ENCODE measurements at places on chromosomes 7 and 10.

- DNase-seq = no peak
Observed at GRCh38 chr7:20596653-20597052, 18.8 kb upstream of the ABCB5 start.

GRCh38 chr10:17528306-17528862 is 74.0 kb upstream of the ST8SIA6 start:
- no peak for DNase-seq

DNA sequence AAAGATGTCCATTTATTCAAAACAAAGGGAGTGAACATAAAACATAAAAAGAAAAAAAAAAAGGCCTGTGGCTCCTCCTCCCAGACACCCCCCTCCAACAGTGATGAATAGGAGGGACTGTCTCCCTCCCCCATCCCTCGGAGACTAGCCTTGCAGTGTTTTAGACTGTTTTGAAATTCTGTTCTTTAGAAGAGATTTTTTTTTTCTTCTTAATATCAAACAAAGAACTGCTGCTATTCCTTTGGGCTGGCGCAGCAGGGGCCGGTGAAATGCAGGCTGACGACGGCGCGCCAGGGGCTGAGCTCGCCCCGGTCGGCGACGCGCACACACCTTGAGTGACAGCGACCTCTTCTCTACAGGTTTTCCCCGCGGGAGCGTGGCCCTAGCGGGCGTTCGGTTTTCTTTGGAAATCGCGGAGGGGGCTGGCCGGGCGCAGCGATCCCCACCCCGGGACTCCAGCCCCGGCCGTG is at the start of gene LANCL2:
Gene LANCL2, plus strand, starts transcription at position 133 of the 470 bp plus-strand sequence. CDS start 689 bp downstream, outside the sequence.
- DNase-seq = no peak

GRCh38 chr7:56007891-56008290 is 43.4 kb downstream of the PSPH start:
- DNase-seq = no peak

DNA sequence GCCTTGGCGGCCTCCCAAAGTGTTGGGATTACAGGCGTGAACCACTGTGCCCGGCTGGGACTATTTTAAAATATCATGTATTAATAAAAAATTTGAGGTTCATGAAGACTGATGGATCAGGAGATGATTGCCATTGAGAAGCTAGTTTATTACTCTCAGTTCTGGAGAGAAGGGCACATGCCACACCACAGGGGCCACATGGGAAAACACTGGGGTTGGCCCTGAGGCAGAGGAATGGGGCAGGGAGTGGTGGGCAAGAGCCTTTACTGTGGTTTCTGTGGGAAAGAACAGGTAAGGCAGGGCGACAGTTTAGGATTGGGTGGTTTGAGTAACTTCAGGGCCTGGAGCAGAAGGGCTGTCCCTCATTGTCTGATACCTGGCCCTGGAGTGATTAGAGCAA is 6.8 kb upstream of the TBRG4 start:
- no peak for DNase-seq

- no peak for DNase-seq
Observed at GRCh38 chr7:117950601-117951260, 77.5 kb upstream of the CTTNBP2 start.

DNA sequence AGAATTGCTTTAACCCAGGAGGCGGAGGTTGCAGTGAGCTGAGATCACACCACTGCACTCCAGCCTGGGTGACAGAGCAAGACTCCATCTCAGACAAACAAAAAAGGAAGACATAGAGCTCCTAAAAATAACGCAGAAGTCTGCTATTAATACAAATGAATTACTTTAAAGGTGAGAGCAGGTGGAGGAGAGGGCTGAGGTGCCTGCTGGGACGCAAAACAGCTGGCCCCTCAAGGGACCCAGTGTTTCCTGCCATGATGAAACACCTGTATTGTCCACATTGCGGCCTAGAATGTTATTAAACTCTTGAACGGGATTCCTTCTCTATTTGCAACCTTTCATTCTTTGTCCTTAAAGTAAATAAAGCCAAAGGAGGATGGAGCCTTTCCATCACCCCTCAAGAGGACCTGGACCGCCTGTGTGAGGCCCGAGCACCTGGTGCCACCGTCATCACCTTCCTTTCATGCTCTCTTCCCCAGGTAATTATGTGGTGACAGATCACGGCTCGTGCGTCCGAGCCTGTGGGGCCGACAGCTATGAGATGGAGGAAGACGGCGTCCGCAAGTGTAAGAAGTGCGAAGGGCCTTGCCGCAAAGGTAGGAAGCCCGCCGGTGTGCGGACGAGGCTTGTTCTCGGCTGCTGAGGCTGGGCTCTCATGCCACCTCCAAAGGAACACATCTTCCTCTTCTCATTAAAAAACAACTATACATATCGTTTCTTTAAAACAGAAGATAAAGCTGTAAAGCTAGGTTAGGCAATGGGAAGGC is 136.7 kb downstream of the EGFR start:
- DNase-seq = no peak

DNA sequence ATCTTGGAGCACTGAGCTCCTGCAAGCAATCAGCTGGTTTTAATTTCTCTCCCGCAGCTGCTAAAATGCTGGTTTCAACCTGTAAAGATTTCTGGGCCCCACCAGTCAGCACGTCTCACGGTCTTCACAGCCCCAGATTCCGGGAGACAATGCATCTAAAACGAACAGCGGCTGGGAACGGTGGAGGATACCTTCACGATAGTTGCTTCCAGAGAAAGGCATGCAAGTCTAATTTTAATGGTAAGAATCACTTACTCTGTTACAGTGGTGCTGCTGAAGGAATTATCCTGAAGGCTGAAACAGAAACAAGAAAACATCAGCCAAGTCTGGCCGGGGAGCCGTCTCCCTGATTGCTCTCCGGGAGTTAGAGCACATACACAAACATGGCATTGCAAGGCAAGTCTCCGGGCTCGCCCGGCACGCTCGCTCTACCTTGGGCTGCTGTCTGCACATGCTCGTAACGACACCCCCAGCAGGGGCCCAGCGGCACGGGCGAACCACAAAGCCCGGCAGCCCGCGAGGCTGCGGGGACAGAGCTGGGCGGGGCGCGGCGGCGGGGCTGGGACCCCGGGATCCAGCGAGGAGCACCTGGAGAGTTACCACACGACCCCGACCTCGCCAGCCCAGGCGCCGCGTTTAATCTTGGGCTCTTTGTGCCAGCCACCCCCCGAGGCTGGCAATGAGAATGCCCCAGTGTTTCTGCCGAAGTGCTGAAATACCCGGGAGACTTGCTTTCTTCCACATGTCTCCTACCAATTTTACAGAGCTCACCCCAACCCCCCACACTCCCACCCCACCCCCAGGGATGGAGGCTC is at the start of gene FAM13C:
Gene FAM13C, minus strand, starts transcription at position 406 of the 815 bp plus-strand sequence. Its CDS starts 89 bp downstream, at position 317.
- peak; percentile 79 for DNase-seq

- no peak for DNase-seq
Observed at GRCh38 chr7:139075871-139076686, 33.4 kb downstream of the ZC3HAV1 start.

DNA sequence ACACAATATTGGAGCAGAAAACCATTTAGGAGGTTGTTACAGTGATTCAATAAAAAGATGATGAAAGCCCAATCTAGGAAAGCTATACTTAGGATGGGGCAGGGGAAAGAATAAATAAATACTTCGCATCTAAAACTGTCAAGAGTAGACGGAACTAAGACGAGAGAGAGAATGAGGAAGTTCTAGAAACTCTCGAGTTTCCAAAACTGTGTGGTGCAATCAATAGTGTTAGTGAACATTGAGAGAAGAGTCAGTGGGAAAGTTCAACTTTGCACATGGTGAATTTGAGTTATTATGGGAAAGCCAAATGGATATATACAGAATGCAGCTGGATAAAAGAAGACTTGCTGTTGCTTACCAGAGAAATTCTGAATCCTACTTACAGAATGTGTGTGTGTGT is 133.8 kb upstream of the MEOX2 start:
- no peak for DNase-seq

GRCh38 chr10:102538811-102539210 is 35.0 kb downstream of the SUFU start:
- DNase-seq = no peak

- DNase-seq = no peak
Observed at GRCh38 chr10:71075086-71075758, 137.1 kb upstream of the UNC5B start.

GRCh38 chr7:30140456-30140855 is 5.7 kb downstream of the MTURN start:
- no peak for DNase-seq

DNA sequence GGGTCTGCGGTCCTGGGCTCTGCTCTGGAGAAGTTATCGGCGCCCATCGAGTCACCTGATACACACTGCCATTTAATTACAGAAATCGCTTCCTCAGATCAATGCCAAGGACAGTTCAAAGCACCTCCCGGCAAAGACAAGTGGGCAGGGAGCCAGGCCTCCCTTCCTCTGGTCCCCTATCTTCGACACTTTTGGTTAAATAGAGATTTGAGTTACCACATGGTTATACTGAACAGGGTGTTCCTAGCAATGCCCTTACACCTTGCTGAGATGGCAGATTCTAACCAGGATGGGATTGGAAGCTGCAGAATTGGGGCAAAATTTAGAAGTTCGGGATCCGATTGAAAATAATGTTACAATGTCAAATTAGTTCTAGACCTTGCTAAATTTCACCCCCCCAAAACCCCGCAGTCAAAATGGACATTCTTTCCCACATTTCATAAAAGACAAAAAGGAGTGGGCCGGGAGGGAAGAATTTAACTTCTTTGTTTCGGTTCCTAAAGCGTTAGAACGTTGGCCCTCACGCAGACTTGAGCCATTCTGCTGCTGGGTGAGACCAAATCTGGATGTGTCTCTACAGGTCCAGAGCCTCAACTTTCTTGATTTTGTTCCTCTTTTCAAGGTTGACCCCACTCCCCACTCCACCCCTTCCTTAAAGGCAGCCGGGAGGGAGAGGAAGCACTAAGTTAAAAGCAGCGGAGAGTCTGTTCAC is 2.2 kb upstream of the DLX5 start:
- DNase-seq = no peak

DNA sequence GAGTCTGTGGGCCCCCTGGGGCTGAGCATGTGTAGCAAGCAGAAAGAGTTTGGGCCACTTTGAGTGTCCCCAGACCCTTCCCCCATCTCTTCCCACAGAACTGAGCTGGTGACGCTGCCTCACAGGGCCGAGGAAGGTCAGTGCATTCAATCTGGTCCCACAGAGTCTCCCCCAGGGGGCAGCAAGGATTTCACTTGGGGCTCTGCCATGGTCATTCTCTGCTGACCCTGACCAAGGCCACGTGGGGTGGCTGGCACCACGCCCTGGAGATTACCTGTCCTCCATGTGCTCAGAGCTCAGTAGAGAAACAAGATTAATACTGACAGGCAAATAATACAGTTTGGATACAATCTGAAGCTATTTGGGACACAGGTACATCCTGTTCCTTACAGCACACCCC is 30.2 kb downstream of the ADRA2A start:
- DNase-seq = no peak

DNA sequence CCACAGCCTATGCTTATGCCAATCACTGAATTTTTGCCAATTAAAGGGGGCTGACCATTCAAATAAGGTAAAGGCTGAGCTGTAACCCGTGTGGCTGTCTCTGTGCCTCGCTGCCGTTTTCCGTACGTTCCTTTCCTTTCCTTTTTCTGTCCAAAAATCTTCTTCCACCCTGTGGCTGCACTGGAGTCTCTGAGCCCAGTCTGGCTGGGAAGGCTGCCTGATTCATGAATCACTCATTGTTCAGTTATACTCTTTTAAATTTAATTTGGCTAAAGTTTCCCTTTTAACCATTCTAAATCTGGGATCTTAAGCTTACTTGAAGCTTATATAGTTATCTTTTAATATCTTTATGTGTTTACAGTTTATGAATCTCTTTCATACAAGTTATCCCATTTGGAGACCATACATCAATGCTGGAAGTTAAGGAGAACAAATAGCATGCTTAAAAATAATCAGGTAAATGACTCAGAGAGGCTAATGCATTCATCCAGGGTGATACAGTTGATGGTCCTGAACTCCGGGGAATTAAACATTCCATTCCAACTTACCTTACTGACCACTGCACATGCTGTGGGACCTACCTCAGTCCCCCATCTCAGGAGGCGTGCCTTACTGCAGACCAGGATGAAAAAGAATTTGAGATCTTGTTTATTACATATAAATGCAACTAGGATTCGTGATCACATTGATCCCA is 385.3 kb upstream of the ADARB2 start:
- no peak for DNase-seq

- no peak for DNase-seq
Observed at GRCh38 chr7:103622274-103622673, 176.3 kb upstream of the SLC26A5 start.

- no peak for DNase-seq
Observed at GRCh38 chr7:118184565-118184940, 589 bp downstream of the LSM8 start.

DNA sequence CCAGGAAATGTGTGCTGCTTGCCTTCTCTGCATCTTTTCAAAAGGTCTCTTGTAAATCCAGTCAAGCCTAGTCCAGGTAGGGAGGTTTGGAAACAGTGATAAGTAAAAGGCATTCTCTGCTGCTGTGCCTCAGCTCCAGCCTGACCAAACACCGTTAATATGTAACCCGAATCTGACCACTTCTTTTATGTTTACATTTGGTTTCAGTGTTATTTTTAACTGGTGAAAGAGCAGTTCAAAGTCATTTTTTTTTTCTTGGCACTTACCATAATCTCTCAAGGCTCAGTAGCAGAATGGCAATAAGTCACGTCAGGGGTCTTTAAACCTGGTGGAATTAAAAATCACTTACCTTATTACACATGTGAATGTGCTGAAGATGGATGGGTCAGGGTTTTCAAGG is 216.8 kb downstream of the PTEN start:
- no peak for DNase-seq

- no peak for DNase-seq
Observed at GRCh38 chr10:79494871-79495705, 17.2 kb upstream of the EIF5AL1 start.

DNA sequence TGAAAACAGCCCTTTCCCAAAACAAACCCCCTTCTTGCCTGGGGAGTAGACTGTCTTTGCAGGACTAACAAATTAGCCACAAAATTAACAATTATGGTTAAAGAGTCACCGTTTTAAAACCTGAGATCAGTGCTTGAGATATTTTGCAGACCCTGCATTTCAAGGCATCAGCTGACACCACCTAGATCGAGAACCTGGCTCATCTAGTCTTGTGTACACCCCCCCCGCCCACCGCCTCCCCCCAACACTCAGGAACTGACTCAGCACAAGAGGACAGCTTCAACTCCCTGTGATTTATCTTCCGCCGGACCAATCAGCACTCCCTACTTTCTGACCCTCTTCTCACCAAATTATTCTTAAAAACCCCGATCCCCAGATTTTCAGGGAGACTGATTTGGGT is 737.1 kb downstream of the PHTF2 start:
- DNase-seq = no peak

DNA sequence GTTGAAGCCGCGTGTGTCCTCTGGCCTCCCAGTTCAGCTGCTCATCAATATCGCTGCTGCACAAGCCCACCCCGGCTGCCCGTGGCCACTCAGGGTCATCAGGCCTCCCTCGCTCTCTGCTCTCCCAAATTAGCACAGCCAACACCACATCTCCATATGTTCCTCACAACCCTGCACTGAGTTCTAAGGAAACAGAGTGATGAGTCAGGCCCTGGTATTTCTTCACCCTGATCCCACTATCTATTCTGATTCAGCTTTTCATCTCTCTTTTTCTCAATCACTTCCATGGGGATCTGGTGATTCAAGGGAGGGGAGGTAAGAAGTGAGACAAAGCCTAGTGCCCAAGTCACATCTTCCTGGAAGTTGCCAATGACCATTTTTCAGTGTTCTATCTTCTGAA is 23.8 kb downstream of the CYTH3 start:
- DNase-seq = no peak
